Adrenal gland (tissue), 19 donors: ENCODE measurements at places on chromosomes 2 and 18.

GRCh38 chr2:149004836-149005235 is 33.7 kb upstream of the LYPD6B start:
- DNase-seq, result no peak

- DNase-seq, result no peak
Measured at GRCh38 chr2:12712881-12713280, 3.9 kb upstream of the TRIB2 start.

DNA sequence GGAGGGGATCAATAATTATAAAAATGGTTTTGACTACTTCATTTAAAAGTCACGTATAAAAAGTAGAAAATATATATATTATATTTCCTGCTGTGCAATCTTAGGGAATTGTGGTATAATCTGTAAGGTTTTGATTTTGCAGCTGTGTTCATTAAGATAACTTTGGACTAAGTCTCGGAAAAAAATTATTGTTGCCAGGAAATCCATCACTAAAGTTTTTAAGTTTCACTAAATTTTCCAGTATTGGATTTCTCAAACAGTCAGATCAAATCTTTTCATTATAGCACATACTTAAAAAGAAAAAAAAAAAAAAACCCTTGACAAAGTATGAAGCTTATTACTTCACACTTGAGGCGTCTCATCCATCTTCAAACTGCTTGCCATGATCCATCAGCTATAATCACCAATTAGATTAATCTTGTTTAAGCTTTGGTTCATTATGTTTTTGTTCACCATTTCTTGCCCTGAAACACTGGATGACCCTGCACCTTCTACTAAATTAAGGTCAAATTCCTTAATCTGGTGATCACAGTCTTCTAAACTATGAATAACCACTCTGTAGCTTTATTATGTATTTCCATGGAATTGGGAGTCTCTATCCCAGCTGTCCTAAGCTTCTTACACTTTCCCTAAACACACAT is 326.6 kb upstream of the COL3A1 start:
- DNase-seq, result no peak

- DNase-seq, result peak; percentile 37
Measured at GRCh38 chr18:48163738-48164115, 233.3 kb upstream of the SMAD2 start.

GRCh38 chr2:146227152-146228019 is 1617.4 kb upstream of the ACVR2A start:
- no peak for DNase-seq

- DNase-seq, result no peak
Measured at GRCh38 chr2:237529452-237530402, 36.6 kb upstream of the PRLH start.

- no peak for DNase-seq
Measured at GRCh38 chr2:207064128-207064690, 101.5 kb downstream of the KLF7 start.

- DNase-seq, result peak; percentile 83
Measured at GRCh38 chr2:232444409-232445148, 11.4 kb upstream of the ALPI start.

DNA sequence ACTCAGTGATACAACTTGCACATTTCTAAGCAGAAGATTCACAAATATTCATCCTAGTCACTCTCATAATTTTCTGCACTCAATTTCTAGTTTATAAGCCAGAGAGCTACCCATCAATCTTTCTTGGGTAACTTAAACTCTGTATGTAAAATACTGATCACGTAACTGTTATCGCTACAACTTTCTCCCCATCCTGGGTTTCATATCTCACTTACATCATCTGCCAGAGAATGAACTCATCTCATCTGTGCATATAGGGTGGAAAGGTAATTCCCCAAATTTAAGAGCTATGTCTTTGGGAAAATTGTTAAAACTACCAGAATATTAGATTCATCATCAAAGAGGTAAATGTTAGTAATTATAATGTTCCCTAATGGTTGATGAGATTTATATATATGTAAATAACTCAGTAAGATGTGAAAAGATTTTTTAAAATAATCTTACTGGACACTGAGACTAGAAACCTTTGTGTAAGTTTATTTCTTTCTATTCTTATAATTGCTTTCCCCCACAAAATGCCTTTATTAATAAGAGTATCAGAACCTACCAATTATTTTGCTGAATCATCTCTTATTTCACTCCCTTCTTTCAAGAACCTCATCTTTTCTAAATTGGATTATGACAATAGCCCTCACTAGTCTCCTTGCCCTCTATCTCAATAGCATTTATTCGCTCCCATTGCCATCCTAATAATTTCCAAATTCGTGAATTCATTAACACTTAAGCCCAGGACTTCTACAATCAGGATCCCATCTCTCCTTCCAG is 729.0 kb downstream of the EPHA4 start:
- no peak for DNase-seq
